ENCODE measurements at places on chromosomes 5 and 9.

DNA sequence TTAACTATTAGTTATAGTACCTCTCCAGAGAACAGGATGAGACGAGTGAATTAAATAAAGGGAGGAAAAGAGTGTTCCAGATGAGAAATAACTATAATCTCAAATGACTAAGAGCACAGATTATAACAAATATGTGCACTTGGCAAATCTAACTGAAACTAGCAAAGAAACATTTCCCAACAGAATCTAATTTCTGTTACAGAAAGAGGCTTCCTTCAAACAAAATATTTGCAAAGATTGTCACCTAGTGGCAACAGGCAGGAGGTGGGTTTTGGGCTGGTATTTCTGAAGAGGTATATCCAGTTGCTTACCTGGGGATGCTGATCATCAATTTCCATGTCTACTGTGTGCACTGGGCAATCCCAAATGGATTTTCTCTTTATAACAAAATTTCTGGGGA is 5.6 kb upstream of the SPDL1 start:
- DNase-seq, result no peak

DNA sequence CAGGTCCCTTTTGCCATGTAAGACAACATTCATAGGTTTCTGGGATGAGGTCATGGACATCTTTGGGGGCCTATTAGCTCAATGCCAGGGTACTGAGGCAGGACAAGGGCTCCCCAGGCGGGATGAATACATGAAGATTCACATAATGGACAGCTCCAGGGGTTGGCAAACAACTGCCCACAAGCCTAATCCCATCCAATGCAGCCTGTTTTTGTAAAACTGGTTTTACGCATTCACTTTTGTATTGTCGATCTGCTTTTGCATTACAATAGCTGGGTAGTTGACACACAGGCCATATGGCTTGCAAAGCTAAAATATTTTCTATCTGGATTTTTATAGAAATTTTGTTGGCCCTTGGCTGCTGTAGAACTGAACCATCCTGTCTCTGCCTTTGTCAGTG is 248.5 kb upstream of the PANK3 start:
- DNase-seq, result no peak

- peak; percentile 75 for DNase-seq
Measured at GRCh38 chr5:66595756-66596635, at the start of gene MAST4. MAST4 (plus strand) TSS chr5:66596393; CDS start chr5:66596656, 263 bp downstream.

DNA sequence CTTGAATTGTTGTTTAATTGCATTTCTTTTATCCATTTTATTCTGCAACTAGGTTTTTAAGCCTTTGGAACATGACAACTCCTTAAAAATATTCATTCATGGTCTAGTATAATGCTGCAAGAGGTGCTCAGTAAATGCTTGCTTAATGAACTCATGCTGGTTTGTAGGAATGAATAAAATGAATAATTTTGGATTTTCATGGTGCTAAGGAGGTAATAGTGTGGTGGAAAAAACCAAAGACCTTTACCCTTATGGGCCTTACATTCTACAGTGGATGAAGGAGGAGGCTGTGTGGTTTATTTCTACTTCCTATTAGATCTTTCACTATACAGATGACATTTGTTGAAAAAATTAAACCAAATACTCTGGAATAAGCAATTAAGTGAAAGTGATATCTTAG is 43.4 kb downstream of the LRRTM2 start:
- no peak for DNase-seq

Measured in T-helper 2 cell treated with Interferon-gamma antibody and Interleukin-4, amounts not matched to agents 5 μg/mL and 100 μg/mL, for 36 hours (primary cell).